Caki2 (cell line): ENCODE measurements at places on chromosomes 2 and 18. TPM values are rescaled to one million over a fixed set of nuclear protein-coding genes. Genes with fewer than 3 reads are reported as not detected.

DPYSL5 gene
- total RNA-seq: 0.93 and 4.7 TPM in 2 replicates

TWIST2 gene
- total RNA-seq: not detected in 2 replicates

RGPD8 gene
- total RNA-seq: 0.81 and 13.0 TPM in 2 replicates

RFX8 gene
- total RNA-seq: not detected in 2 replicates

SIX2 gene
- total RNA-seq: 6.8 and 7.3 TPM in 2 replicates

CROCC2 gene
- not detected in 2 replicates for total RNA-seq

PLGLB1 gene
- 0.34 TPM in 1 of 2 replicates, not detected in the other for total RNA-seq

CAPG gene
- total RNA-seq: 429 and 545 TPM in 2 replicates
